ENCODE measurements at places on chromosomes 7 and 10. TPM values are rescaled to one million over a fixed set of nuclear protein-coding genes. Genes with fewer than 3 reads are reported as not detected.

DNA sequence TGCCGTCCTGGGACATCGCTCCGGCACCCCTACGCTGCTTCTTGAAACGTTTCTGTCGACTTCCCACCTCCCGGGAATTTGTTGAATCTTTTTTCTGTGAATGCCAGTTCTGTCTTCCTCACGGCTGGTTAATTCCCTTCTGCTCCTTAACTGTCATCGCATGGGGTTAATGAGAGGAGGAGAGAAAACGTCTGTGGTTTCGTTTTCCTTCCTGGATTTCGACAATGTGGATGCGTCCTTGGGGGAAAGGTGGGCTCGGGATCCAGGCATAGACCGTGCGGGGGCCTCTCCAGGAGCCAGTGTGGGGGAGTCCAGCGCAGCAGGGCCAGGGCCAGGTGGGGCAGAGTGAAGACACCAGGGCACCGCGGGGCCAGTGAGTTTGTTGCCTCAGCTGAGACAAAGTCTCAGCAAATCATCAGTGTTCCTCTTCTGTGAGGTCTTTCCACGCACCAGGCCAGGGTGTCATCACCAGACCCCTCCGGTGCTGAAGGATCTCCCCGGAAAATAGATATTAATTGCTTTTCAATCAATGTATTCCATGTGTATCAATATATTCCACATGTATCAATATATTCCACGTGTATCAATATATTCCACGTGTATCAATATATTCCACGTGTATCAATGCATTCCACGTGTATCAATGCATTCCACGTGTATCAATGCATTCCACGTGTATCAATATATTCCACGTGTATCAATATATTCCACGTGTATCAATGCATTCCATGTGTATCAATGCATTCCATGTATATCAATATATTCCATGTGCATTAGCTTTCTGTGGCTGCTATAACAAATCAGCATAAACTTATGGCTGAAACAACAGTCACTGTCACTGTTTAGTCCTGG, 33.7 kb upstream of the CFAP46 start:
- no peak for DNase-seq

DNA sequence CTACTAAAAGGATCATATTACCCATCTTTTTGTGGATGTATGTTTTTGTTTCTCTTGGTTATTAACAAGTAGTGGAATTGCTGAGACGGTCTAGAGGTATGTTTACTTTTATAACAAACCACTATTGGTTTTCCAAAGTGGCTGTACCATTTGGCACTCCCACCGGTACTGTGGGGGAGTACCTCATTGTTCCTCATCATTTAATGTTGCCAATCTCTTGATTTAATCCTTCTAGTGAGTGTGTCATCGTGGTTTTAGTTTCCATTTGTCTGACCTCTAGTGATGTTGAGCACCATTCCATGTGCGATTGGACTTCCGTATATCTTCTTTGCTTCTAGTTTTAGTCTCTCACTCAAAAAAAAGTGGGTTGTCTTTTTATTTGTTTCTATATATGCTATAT, 50.4 kb downstream of the RBM33 start:
- DNase-seq: no peak

GRCh38 chr10:13750299-13751190, 163.8 kb downstream of the PRPF18 start:
- DNase-seq: no peak

DNA sequence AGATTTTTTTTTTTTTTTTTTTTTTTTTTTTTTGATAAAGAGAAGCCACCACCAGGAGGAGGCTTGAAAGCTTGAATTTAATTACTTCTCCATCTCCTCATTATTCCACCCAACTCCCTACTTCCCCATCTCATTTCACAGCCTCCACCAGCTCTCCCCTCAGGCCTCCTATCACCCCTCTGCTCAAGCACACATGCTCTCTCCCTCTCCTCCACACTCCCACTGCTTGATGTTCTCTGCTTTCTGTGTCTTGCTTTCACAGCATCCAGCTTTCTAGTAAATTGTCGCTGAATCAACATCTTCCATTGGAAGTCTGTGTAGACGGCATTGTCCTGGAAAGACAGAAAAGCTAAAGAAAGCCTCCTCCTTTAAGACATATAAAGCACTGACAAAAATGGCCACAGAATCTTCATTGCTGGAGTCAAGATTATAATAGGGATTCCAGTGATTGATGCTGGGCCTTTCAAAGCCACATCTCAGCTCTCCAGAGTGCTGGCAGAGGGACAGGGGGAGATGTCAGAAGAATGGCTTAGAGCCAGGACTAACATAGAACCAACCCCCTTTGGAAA, 58.3 kb downstream of the DOCK4 start:
- peak; percentile 17 for DNase-seq

GRCh38 chr7:20113427-20114027, 103.7 kb downstream of the MACC1 start:
- no peak for DNase-seq

DNA sequence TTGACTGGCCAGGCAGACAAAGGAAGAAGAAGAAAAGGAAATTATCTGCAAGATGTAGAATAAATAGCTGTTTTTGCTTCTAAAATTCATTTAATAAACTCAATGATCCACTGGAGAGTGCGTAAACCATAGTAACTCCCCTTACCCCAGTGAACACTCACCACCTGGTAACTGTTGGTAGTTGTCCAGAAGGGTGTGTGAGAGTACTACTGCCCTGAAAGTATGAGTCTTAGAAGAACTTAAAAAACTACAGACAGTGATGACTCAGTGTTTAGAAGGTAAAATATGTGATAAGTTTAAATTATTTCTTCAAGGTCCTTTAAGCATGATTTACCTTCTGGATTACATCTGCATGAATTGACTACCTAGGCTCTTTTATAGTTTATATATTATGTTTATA, 53.0 kb upstream of the SEMA3A start:
- DNase-seq: no peak

DNA sequence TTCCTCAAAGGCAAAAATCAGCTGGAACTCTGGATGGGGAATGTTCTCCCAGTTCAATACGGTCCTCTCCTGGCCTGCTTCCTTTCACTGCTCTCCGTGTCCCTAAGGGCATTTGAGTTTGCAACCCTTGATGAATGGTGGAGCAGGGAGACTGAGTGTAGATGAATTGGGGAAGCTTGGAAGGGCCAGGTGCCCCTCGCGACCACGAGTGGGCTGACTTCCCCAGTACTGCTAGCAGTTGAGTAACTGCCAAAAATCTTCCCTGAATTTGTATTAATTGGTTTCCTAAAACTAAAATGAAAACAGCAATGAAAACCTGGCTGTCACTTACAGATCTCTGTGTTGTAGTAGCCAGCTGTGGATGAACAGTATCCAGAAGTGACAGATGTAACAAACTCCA, 13.6 kb downstream of the IRF5 start:
- no peak for DNase-seq

- no peak for DNase-seq
Measured at GRCh38 chr10:28924717-28925116, 247.4 kb downstream of the BAMBI start.

DNA sequence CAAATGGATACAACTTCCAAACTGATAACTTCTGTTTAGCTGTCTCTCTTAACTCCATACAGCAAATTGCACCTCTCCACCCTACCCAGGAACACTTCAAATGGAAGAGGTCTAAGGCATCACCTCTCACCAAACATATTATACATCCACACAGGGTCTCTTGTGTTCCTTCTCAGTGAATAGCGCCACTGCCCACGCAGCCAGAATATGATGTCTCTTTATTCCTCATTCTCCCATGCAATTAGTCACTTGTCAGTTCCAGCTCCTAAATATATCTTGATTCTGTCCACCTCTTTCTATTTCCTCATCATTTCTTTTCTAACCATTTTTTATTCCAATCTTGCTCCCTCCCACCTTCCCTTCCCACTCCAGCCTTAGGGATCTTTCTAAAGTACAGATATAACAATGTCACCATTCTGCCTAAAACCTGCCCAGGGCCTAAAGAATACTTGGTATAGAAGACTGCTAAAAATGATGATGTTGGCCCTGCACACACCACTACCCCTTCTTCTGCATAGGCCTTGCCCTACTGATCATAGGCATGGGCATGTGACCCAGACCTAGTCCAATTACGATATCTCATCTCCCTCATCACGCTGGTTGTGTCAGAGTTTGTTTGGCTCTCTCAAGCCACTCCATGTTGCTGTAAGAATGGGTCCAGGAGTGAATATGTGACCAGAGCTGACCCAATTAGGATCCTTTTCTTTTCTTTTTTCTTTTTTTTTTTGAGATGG, 5.7 kb upstream of the TSPAN14 start:
- DNase-seq: no peak

- no peak for DNase-seq
Measured at GRCh38 chr7:116912269-116912909, 40.9 kb upstream of the ST7 start.

DNA sequence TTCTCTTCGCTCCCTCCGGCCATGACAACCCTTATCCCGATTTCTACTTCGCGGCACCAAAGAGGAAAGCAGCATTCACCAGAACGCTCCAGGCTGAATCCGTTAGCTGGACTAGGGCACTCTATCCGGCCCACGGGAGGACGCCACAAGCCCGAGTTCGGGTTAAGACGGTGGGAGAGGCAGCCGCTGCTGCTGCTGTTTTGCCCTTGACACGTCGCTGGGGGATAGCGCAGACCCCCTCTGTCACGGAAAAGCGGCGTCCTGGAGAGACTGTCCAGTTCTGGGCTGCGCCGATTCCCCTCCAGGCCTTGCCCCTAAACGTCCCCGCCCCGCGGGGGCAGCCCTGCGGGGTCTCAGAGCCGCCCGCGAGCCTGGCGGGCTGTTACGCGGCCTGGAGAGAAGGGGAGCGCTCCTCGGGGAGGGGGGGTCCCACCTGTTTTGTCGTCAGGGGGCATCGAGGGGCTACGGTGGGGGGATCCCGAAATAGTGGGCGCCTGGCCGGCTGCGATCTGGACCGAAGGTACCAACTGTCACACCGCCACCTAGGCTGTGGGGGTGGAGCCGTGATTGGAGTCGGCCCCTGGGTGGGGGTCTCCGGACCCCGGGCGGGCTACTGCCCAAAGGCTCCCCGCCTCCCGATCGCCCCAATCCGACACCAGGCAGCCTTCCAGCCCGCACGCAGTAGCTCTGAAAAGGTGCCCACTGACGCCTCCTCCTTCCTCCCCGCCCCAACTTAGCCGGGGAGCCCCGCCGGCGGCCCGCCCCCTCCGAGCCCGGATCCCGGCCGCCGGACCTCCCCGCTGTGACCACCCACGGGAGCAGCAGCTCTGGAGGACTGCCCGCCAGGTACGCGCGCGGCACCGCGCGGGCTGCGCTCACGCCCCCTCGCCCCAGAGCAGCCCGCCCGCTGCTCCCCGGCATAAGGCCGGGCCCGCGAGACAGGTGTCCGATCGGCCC, 772 bp downstream of the SGMS1 start:
- peak; percentile 42 for DNase-seq

- DNase-seq: no peak
Measured at GRCh38 chr10:113038183-113038582, 88.1 kb downstream of the TCF7L2 start.

DNA sequence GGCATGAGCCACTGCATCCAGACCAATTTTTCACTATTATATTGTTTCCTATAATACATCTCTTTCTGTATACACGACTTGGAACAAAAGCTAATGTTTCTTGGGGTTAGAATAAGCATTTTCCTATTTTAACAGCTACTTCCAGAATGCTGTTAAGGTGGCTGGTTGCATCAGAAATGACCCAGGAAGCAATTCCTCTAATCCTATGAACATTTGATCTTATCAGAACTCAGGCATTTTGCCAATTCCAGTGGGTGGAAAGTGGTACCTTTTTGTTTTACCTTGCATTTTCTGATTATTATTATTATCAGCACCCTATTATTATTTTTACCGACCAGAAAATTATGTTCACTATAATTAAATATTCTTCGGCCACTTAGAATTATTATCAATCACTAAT, 73.3 kb downstream of the NDUFB2 start:
- no peak for DNase-seq

DNA sequence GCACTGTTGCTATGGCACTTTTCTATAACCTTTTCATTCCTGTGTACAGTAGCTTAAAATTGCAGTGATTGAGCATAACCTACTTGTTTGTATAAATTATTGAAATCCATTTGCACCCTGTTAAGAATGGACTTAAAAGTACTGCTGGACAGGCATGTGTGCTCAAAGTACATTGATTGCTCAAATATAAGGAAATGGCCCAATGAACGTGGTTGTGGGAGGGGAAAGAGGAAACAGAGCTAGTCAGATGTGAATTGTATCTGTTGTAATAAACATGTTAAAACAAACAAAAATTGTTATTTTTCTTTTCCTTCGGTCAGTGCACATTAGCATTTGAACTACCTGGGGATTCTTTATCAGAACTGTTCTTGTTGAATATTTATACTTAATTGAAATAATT, 57.1 kb upstream of the BAMBI start:
- DNase-seq: no peak

DNA sequence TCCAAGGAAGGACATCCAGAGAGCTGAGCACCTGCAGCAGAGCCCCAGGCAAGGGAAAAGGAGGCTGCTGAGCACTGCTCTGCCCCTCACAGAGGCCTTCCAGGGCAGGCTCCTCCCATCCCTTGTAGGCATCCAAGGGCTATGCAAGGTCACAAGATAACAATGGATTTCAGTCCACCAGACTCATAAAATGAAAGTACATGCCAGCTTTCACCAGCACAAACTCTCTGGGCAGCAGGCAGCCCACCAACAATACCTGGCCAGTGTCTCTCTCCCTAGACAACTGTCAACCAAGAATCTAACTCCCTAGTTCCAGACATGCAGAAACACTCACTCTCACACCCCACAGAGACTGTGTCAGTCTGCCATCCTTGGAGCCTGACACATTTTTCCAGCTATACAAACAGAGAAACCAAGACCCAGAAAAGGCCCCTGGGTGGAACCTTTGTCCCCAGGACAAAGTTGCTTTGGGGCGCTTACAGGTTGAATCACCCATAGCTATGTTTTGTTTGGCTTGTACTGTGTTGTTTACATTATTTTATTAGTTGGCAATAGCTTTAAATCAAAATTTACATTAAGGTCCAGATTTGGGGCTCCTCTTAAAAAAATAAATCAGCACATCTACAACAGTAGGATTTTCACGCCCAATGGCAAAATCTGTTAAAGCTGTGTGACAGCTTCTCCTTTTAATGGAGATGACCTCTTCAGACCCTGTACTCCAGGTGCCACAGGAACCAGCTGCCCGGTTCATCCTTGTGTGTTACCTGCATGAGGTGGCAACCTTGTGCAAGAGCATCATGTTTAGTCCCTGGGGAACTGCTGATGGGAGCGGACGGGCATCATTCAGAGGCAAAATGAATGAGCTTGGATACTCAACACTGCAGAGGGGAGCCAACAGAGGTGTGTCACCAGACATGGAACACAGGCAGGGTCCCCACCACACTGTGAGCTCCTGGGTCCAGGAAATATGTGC, 5.2 kb downstream of the GRID1 start:
- no peak for DNase-seq

- DNase-seq: peak; percentile 37
Measured at GRCh38 chr7:31814187-31814586, 127.2 kb downstream of the PPP1R17 start.

GRCh38 chr10:16893664-16894063, 76.4 kb upstream of the RSU1 start:
- DNase-seq: no peak

- DNase-seq: no peak
Measured at GRCh38 chr10:34838366-34838900, 23.3 kb upstream of the PARD3 start.

The FGFR2 gene
- total RNA-seq: 106 TPM

The SRRM3 gene
- 9.2 TPM for total RNA-seq

The MMRN2 gene
- 1.0 TPM for total RNA-seq

The CRPPA gene
- 0.45 TPM for total RNA-seq

The PALD1 gene
- 48.7 TPM for total RNA-seq

The AKR1C4 gene
- total RNA-seq: not detected

The AUTS2 gene
- 57.1 TPM for total RNA-seq

The ABCA13 gene
- total RNA-seq: 0.16 TPM

The CTNNA3 gene
- total RNA-seq: 0.50 TPM

All from GM23338 (cell line).